Endothelial cell of umbilical vein (primary cell): ENCODE measurements at places on chromosomes 2 and 18.

GRCh38 chr2:26376799-26377198 lies 24.9 kb upstream of the DRC1 start:
- no peak overlapping the region for H3K27ac ChIP-seq
- no peaks in the 10 kb centered on the region for H3K27me3 ChIP-seq
- H3K4me1 ChIP-seq: no peaks in the 10 kb centered on the region
- DNase-seq: no peak
- no peak overlapping the region for H3K4me3 ChIP-seq

GRCh38 chr2:156803243-156803642 lies 367.1 kb downstream of the GPD2 start:
- H3K27ac ChIP-seq: no peak overlapping the region
- H3K4me3 ChIP-seq: no peak overlapping the region
- no peaks in the 10 kb centered on the region for H3K36me3 ChIP-seq
- no peak for DNase-seq
- no peaks in the 10 kb centered on the region for H3K27me3 ChIP-seq
- H3K4me1 ChIP-seq: no peaks in the 10 kb centered on the region

DNA sequence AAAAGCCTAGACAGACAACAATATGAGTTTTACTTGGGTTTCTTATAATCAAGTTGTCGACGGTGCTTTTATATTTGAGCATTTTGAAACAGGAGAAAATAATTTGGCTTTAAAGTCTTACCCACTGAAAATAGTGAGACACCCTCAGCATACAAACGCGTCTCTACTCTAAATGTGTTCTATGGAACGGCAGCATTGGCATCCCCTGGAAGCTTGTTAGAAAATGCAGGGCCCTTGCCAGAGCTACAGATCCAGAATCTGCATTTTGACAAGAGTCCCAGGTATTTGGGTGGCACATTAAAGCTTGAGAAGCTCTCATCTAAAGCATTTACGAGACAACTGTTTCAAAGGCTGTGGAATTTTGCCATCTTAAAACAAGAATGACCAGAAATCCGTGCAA lies 163.5 kb downstream of the PID1 start:
- H3K27ac ChIP-seq: no peak overlapping the region
- H3K27me3 ChIP-seq: no peaks in the 10 kb centered on the region
- no peak for DNase-seq
- H3K4me3 ChIP-seq: no peak overlapping the region

DNA sequence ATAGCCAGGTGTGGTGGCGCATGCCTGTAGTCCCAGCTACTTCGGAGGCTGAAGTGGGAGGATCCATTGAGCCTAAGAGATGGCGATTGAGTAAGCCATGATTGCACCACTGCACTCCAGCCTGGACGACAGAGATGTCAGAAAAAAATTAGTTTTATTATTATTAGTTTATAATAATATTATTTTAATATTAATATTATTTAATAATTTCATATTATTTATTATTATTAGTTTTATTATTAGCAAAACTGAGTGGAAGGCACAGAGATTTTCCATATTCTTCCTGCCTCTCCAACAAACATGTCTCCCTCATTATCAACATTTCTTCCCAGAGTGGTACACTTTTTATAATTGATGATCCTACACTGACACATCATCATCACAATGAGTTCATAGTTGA lies 278.2 kb downstream of the SOX11 start:
- no peaks in the 10 kb centered on the region for H3K27me3 ChIP-seq
- H3K4me3 ChIP-seq: no peak overlapping the region
- H3K4me1 ChIP-seq: no peaks in the 10 kb centered on the region
- no peaks in the 10 kb centered on the region for H3K36me3 ChIP-seq
- DNase-seq: no peak

DNA sequence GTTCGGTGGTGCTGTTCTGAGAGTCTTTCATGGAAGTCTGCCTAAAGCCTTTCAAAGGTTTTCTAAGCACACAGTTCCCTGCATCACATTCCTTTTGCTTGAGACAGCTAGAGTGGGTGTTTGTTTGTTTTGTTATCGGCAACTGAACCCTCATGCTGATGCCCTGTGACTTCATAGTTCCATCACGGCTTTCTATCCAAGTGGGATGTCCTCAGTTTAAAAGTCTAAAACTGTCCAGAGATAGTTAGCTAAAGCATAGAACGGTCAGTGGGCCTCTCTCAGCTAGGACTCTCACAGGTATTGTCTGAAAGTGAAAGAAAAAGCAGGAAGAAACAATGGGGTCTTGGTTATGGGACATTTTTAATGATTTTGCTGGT lies 337.3 kb downstream of the OSR1 start:
- no peaks in the 10 kb centered on the region for H3K4me1 ChIP-seq
- DNase-seq: no peak
- no peaks in the 10 kb centered on the region for H3K36me3 ChIP-seq
- H3K27ac ChIP-seq: no peak overlapping the region
- no peaks in the 10 kb centered on the region for H3K27me3 ChIP-seq
- H3K4me3 ChIP-seq: no peak overlapping the region

- DNase-seq: no peak
- H3K27me3 ChIP-seq: no peaks in the 10 kb centered on the region
- no peak overlapping the region for H3K4me3 ChIP-seq
Measured at GRCh38 chr18:58188996-58189395, 145.0 kb downstream of the NEDD4L start.

- DNase-seq: no peak
- H3K36me3 ChIP-seq: no peaks in the 10 kb centered on the region
- no peak overlapping the region for H3K4me3 ChIP-seq
- H3K27me3 ChIP-seq: no peaks in the 10 kb centered on the region
Measured at GRCh38 chr2:109204412-109204811, 75.4 kb downstream of the SH3RF3 start.

- no peaks in the 10 kb centered on the region for H3K4me1 ChIP-seq
- no peak for DNase-seq
- H3K4me3 ChIP-seq: no peak overlapping the region
- H3K27me3 ChIP-seq: no peaks in the 10 kb centered on the region
Measured at GRCh38 chr2:152620208-152620607, 97.1 kb downstream of the PRPF40A start.

GRCh38 chr18:57073501-57074187 lies 73.2 kb upstream of the BOD1L2 start:
- H3K36me3 ChIP-seq: no peaks in the 10 kb centered on the region
- H3K4me1 ChIP-seq: no peaks in the 10 kb centered on the region
- no peak for DNase-seq
- H3K27ac ChIP-seq: no peak overlapping the region

DNA sequence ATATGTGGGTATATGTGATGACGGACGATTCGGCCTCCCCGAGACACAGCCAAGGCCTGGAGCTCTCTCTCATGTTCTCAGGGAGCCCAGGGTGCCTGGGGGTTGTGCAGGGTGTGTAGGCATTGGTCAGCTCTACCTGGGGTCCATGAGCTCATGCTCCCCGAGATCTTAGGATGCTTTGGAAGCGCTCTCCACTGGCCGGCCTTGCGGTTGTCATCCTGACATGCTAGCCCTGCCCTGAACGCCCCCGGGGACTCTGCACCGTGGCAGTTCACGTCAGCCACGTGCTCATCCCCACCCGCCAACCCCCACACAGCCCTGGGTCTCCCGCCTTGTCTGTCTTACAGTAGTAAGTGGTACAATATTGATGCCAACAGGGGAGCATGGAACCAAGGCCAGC lies 67.8 kb downstream of the RTP5 start:
- H3K27me3 ChIP-seq: no peaks in the 10 kb centered on the region
- H3K4me3 ChIP-seq: no peak overlapping the region
- H3K36me3 ChIP-seq: no peaks in the 10 kb centered on the region

- no peaks in the 10 kb centered on the region for H3K4me1 ChIP-seq
- no peaks in the 10 kb centered on the region for H3K36me3 ChIP-seq
- H3K4me3 ChIP-seq: no peak overlapping the region
- no peak overlapping the region for H3K27ac ChIP-seq
- H3K27me3 ChIP-seq: no peaks in the 10 kb centered on the region
Measured at GRCh38 chr18:41695441-41695840, 259.6 kb upstream of the PIK3C3 start.

DNA sequence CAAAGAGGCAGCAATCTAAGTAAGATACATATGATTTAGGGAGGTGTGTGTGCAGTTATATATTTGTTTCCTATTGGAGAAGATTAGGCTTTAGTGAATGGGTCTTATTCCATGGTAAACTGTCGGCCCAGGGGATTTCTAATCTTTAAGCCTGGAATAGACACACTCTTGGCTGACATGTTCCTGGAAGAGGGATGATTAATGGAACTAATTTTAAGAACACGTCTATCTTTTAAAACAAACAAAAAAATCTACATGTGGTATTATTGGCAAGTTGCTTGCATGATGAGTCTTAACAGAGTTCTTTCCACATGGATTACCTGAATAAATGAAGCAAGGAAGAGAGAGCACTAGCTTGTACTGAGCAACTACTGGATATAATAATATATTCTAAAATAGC lies 114.2 kb upstream of the NT5C1B start:
- no peak overlapping the region for H3K4me3 ChIP-seq
- no peaks in the 10 kb centered on the region for H3K36me3 ChIP-seq
- no peaks in the 10 kb centered on the region for H3K27me3 ChIP-seq
- no peaks in the 10 kb centered on the region for H3K4me1 ChIP-seq

DNA sequence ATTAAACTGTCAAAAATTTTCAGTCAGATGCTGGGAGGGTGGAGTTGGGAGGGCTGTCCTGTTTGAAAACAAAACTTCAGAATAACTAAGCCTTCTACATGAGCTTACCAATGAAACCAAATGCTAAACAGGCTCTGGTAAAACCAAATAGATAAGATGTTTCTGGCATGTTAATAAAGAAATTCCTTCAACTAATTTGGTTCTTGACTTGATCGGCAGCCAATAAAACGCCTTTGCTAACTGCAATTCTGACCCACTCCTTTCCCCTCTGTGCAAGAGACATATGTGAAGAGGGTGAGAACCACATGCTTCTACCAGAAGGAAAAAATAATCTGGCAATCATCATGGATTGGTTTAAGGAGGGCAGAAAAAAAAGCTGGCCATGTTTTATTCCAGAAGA lies 20.9 kb downstream of the MAP4K3 start:
- DNase-seq: no peak
- no peak overlapping the region for H3K27ac ChIP-seq
- H3K36me3 ChIP-seq: no peaks in the 10 kb centered on the region
- peaks cover 12% of the 10 kb centered on the region for H3K4me1 ChIP-seq

- no peak for DNase-seq
- no peak overlapping the region for H3K4me3 ChIP-seq
- no peak overlapping the region for H3K27ac ChIP-seq
- peaks cover 6% of the 10 kb centered on the region for H3K4me1 ChIP-seq
- H3K36me3 ChIP-seq: no peaks in the 10 kb centered on the region
Measured at GRCh38 chr2:68889500-68889899, 18.3 kb upstream of the BMP10 start.

DNA sequence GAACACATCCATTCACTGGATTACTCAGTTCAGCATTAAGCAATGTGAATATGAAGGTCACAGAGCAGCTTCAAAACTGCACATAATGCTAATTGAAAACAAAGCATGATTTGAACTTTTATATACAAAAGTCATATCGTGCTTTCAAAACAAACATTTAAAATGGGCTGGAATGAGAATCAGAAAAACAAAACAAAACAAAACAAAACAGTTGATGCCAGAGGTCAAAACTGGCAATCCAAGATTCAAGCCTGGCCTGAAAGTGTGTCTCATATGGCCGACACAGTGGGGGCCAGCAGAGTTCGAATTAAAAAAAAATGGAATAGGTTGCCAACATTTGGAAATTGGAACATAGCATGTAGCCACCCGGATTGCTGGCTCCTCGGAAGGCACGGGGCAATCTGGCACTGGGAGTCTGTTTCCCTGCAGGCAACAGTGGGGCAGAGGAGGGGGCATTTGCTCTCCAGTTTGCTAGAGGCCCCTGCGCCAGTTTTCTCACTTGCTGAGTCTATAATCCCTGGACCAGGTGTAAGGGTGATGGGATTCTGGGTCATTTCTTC lies 294.4 kb downstream of the ZNF521 start:
- no peak overlapping the region for H3K4me3 ChIP-seq
- no peak for DNase-seq
- no peaks in the 10 kb centered on the region for H3K27me3 ChIP-seq
- H3K27ac ChIP-seq: no peak overlapping the region

DNA sequence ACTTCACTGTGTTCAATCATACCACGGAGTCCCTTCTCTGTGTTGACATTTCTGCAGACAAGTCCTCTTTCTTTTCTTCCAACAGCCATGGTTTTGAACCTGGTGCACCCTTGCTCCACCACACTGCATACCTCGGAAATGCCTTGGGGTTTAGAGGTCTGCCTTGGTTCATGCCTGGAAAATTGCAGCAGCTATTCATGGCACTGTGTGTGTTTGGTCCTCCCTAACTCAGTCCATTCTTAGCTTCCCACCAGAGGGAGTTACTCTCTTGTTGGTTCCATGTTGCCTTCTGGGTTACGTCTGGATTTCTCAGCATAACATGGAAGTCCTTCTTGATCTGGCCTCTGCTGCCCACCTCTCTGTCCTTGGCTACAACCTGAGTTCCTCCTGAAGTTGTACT lies 206.0 kb downstream of the FHOD3 start:
- no peaks in the 10 kb centered on the region for H3K4me1 ChIP-seq
- no peak overlapping the region for H3K4me3 ChIP-seq
- DNase-seq: no peak
- no peak overlapping the region for H3K27ac ChIP-seq

- H3K36me3 ChIP-seq: no peaks in the 10 kb centered on the region
- no peak overlapping the region for H3K27ac ChIP-seq
- H3K27me3 ChIP-seq: no peaks in the 10 kb centered on the region
- peak; percentile 16 for DNase-seq
Measured at GRCh38 chr2:135818937-135819610, 17.9 kb downstream of the LCT start.

DNA sequence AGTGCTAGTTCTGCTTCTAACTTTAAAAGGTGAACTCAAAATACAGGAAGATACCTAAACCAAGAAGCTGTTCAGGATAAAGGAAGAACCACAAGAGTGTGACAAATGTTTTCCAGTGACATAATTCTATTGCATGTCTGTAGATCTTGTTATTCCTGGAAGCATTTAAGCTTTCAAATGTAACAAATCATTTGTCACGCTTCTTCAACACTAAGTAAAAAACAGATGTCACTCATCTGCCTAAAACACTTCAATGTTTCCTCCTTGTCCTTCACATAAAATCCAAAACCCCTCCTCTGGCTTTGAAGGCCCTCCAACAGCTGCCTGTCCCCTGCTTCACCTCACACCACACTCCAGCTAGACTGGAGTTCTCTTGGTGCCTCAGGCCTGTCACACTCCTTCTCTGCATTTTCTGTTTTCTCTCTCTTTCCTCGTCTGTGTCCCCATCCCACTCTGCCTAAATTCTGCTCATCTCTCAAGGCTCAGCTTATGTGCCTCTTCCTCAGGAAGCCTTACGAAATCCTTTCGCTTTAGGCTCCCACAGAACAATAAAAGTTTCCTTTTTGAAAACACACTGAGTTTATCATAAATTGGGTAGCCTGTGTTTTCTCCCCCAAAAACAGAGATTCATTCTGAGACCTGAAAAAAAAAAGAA lies 6.4 kb upstream of the CLEC4F start:
- H3K36me3 ChIP-seq: no peaks in the 10 kb centered on the region
- H3K27me3 ChIP-seq: no peaks in the 10 kb centered on the region
- H3K4me1 ChIP-seq: peaks cover 20% of the 10 kb centered on the region
- DNase-seq: no peak
- H3K4me3 ChIP-seq: no peak overlapping the region
- H3K27ac ChIP-seq: no peak overlapping the region
